ENCODE measurements at places on chromosomes 12 and 14.

DNA sequence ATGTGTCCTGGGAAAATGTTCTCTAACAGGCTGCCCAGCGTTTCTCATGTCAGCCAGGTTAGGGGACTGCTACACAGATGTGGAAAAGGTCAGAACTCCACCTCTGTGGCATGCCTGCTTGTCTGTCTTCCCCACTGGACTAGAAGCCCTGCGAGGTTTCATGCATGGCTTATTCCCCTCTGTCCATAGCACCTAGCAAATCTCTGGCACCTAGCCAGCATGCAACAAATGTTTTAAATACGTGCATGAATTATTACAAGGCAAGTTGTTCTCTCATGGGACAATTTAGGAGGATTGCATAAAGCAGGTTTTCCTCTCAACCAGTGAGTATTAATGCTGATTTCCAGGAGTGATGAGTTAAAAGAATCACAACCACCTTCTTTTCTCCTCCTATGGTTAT lies 21.4 kb upstream of the KCNK13 start:
- DNase-seq: no peak

- no peak for DNase-seq
Measured at GRCh38 chr12:55733021-55733555, 4.3 kb upstream of the CD63 start.

- no peak for DNase-seq
Measured at GRCh38 chr12:12777092-12777491, 8.4 kb upstream of the APOLD1 start.

- DNase-seq: no peak
Measured at GRCh38 chr14:58646479-58646878, 8.7 kb downstream of the DACT1 start.

DNA sequence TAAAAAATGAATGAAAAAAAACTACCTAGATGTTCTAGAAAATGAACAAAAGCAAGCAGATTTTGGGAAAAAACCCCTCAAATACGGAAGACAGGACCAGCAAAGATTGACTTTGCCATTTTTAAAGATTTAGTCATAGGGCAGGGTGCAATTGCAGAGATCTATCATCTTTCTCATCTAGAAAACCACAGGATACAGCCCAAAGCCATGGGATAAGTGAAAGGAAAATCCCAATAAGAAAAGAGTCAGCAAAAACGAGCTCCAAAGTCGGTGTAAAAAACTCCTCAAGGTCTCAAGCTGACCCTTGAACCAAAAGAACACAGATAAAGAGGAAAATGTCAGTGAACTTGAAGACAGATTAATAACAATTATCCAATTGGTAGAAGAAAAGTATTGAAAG lies 28.0 kb downstream of the CEP290 start:
- DNase-seq: peak; percentile 29

DNA sequence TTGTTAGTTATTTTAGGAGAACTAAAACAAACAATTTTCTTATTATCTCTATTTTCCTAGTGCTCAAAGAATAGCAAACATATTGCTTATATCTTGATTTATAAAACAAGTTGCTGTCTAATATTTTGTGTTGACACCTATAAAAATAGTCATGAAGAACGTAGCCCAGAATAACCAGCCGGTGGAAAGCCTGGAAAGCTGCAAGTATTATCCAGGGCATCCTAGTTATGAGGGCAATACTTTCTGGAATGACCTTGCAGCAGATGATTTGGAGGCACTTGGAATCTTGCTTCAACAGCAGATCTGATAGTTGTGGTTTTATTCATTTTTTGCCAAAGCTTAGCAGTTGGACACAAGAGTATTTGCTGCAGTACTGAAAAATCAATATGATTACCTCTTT lies 948.7 kb downstream of the LRFN5 start:
- peak; percentile 5 for DNase-seq

DNA sequence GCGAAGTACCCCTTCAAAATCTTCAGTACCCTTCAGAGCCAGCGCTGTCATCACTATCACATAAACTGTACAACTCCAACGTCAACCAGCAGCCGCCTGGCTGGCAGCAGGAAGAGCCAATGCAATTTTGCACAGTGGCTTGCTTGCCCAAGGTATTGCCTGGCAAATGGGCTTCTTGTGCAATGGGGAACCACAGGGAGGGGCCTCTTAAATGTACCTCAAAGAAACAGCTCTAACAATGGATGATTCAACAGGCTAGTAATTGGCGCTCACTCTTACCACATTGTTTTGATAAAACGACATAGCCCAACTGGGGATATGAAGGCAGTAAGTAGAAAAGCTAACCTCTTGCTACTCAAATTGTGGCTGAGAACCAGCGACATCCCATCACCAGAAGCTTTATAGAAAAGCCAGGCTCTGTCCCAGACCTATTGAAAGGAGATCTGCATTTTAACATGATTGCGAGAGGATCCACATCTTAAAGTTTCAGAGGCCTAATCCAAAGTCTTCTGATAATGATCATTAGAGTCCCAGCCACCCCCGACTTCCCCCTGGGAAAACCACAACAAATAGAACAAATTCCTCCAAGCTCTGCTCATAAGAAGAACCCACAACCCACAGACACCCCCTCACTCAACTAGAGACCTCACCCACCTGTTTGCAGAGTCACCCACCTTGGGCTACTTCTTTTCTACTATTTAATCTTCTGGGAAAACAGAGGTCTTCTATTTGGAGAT lies 125.3 kb upstream of the HIF1A start:
- DNase-seq: peak; percentile 90

GRCh38 chr12:3748620-3749019 lies 4.3 kb downstream of the CRACR2A start:
- no peak for DNase-seq

- DNase-seq: no peak
Measured at GRCh38 chr14:60488175-60488574, 2.3 kb upstream of the C14orf39 start.

- no peak for DNase-seq
Measured at GRCh38 chr12:117046011-117046369, 53.2 kb downstream of the TESC start.

GRCh38 chr12:12180575-12180974 lies 86.3 kb downstream of the LRP6 start:
- DNase-seq: no peak

DNA sequence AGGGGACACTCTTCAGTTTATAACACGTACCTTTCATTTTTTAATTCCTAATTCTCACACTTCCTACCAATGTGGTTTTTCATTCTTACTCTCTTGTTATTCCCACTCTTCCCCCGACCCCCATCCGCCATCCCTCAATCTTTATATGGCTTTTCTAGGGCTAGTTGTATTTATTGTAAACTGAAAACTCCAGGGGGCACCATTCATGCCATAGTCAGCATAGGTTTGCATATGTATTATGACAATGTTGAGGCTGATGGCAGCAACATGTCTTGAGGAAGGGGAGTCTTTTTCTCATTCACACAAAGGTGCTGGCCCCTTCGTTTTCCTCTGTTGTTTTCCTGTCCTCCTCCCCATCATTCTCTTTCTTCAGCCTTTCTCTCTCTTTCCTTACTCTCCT lies 27.7 kb upstream of the LTA4H start:
- peak; percentile 48 for DNase-seq

GRCh38 chr14:47389535-47389934 lies 285.9 kb downstream of the MDGA2 start:
- DNase-seq: no peak

DNA sequence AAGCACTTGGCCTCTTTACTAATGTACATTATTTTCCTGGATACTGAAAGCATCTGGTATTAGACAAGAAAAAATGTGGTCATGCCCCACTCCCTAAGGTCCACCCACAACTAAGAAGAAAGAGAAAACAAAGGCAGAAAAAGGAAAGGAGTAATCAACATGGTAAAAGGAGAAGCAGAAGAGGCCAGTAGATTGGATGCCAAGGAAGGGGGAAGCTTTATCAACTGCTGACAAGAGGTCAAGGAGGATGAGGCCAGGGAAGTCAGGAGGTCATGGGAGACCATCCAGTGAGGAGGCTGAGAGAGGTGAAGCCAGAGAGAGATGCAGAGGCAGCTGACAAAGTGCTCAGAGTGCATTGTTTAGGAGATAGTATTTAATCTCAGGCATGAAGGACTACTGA lies 383.5 kb downstream of the ZFP36L1 start:
- no peak for DNase-seq

DNA sequence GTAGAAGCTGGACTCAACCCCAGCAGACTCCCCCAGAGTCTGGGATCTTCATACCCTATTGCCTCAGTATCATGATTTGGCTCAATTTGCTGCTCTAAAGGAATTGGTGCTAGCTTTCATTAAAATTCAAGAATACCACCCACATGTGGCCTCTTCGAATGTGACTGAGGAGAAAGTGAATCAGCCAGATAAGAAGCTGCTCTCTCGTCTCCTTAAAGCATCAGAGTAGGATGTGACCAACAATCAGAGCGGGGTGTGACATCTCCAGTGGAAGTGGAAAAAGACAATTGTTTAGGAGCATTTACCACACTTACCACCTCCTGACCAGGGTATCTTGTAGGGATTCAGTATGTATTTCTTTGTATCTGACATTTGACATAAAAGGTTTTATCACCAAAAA lies 278.2 kb upstream of the DIO2 start:
- no peak for DNase-seq

DNA sequence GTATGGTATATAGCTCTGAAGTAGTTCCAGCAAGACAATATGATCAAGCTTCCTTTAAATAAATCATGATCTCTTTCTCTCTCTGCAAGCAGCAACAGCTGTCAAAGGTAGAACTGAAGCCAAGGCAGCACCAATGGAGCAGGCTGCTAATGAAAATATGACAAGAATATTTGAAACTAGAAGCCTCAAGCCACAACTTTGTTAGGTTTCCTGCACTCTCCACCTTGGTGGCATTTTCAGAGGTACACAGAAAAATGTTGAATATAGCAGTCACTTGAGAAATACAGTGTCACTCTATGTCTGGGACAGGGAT lies 43.8 kb upstream of the PSMA6 start:
- DNase-seq: no peak

DNA sequence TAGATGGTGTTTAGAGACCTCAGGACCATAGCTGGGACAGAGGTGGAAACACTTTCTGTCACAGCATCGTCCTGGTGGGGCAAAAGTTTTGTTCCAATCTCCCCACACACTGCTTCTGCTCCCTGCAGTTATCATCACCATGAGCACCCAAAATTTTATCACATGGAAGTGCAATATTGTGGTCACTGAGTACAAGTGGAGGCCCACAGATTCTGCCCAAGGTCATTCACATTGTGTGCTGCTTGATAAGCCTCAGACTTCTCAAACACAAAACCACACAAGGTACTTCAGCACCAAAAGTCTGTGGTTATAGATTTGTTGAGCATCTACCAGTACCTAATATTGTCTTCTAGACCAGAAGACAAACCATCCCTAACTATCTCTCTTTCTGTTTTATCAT lies 554 bp upstream of the KRT77 start:
- no peak for DNase-seq

DNA sequence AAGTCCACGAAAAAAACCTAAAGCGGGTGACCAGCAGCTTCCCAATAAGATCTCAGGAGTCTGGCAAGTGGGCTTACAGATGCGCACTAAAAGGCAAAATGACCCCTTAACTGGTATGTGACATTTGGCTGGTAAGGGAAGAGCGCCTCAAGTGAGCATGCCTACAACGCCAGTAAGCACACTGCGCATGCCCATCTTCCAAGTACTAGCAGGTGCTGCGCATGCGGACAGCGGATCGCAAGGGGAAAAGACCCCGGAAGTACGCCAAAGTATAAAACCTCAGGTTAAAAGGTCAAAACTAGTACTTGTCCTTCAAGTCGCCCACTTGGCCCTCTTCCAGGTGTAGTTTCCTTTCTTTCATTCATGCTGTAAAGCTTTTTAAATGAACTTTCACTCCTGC lies 518.5 kb upstream of the MDGA2 start:
- DNase-seq: no peak

DNA sequence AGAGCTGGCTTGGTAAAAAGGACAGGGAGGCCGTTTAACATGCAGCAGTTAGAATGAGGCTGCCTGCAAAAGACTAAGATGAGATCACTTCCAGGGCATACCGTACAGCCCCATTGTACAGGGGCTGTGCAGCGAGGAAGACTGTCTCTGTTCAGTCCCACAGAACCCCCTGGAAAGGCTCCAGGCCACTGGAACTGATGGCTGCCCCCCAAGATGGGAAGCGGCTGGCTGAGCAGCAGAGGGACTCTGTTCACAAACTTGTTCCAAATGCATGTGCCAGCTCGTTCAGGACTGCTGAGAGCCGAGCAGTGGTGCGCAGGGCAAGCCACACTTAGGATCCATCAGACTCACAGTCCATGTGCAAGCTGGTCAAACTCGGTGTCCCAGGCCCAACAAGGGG lies 82.9 kb downstream of the CHGA start:
- no peak for DNase-seq

GRCh38 chr12:104263026-104263425 lies 40.5 kb upstream of the EID3 start:
- no peak for DNase-seq
